ENCODE measurements at places on chromosomes 1 and 21.

DNA sequence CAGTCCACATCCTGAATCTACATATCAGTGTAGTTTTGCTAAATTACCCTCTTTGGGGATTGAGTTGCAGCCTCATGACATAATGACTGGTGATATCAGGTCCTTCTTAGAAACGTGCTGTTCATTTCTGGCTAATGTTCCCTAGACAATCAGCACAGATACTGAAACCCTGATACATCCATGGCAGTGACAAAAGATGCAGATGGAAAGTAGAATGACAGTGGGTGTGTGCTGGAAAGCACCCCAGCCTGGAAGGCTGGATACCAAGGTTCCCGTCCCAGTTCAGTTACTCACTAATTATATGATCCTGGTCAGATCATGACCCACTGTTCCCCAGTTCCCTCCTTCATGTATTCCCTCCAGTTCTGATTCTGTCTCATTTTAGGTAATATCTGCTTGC is 198.2 kb upstream of the FGGY start:
- no peak for DNase-seq

GRCh38 chr1:156747742-156748669 is 3.5 kb downstream of the HDGF start:
- DNase-seq, result no peak

GRCh38 chr1:59215766-59216291 is 81.1 kb upstream of the FGGY start:
- no peak for DNase-seq

- no peak for DNase-seq
Measured at GRCh38 chr1:228488125-228488817, 1.1 kb downstream of the RNF187 start.

DNA sequence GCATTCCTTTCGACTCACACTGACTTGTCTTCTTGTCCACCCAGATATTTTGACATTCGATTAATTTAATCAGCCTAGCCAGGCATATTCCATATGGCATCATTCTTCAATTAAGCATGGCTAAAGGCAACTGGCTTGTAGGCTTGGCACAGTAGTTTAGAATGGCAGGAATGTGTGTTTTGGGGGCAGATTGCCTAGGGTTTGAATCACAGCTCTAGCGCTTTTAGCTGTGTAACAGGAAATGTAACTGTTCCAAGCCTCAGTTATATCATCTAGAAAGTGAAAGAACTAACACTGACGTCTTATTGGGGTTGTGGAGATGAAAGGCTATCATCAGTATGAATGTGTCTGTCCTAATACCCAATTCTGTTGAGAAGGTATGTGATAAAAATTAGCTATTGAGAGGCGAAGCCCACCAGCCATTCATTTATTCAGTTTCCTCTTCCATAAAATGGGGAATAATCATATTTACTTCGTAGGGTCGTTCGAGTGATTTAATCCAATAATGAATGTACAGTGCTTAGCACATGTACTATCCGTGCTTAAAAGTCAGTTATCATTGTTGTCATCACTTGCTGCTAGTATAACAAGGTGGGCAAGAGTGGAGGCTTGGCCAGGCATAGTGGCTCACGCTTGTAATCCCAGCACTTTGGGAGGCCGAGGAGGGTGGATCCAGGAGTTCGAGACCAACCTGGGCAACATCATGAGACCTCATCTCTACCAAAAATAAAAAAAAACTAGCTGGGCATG is 41.6 kb upstream of the GRHL3 start:
- no peak for DNase-seq

DNA sequence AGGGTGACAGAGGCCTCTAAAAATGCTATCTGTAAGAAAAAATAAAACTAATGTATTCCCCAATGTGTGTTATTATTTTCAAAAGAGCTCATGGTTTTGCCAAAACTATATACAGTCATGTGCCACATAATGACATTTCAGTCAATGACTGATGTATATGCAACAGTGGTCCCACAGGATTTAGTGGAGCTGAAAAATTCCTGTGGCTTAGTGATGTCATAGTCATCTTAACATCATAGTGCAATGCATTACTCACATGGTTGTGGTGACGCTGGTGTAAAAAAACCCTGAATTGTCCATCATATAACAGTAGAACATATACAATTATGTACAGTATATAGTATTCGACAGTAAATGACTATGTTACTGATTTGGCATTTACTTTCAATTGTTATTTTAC is 172.4 kb downstream of the CACNA1E start:
- DNase-seq, result no peak

DNA sequence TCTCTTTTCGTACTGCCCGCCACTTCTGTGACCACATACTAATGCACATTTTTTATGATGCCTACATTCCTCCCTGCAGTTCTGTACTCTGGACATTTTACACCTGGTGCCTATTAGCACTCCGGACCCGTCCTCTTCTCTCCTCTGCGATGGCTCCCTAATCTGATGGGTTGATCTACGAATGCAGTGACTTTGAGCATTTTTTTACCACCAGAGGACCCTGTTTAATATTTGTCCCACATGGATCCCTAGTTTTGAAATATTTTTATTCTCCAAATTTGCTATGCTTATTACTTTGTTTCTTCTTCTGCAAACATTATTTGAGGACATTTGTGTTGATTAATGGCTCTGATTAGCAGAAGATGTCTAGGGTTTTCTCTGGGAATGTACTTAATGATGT is 5.2 kb downstream of the PPFIA4 start:
- DNase-seq, result no peak

- DNase-seq, result no peak
Measured at GRCh38 chr1:108877348-108878159, 769 bp downstream of the GPSM2 start.

- DNase-seq, result no peak
Measured at GRCh38 chr21:17668479-17669140, 55.9 kb upstream of the BTG3 start.

DNA sequence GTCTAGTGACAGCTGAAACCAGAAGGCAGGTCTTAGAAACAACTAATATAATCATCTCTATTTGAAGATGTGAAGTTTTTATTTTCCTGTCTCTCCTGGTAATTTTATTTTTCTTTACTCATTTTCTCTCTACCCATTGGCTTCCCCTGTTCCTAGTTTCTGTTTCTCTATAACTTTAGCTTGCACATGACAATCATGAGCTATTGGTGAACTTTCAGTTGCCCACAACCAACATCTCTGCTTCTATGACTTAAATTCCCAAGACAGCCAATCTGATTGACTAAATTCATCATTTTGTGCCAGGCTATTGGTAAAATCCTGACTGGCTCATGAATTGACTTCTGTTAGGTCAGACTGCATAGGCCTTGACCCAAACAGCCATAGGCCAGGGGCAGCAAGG is 13.7 kb upstream of the ACADM start:
- no peak for DNase-seq

DNA sequence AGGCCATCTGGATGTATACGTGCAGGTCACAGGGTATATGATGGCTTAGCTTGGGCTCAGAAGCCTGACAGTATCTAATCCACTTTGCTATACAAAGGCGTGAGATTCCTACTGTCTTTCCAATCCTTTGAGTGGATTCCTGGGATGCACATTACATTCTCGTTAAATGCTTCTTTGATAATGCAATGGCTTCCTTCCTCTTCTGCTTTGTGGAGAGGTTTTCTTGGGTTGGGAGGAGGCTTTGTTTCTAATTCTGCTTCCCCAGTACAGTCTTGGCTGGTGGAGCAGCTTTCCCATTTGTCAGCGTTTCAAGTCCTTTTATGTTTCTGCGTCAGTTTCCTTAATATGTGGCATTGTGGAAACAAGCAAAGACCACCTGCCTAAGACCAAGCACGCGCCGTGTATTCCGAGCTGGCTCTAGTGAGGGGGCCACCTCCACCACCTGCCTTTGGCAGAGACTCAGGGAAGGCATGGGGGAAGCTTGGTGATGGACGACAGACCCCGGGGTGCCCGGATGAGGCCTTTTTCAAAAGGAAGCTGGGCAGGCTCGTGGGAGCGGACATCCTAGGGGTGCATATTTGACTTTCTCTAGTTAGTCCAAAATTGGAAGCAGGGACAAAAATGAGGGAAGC is 72.7 kb downstream of the WDR4 start:
- DNase-seq, result no peak

DNA sequence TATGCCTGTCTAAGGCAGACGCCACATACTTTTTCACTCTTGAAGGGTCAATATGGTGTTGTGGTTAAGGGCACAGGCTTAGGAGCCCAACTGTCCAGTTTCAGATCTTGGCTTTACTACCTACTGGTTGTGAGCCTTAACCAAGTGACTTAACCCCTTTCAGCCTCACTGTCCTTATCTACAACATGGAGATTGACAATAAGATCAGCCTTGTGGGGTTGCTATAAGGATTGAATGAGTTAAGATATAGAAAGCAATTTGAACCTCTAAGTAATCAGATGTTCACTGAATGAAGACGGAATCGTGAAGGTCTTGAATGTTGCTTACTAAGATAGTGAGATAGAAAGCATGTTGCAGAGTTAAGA is 121.3 kb upstream of the JUN start:
- DNase-seq, result no peak

DNA sequence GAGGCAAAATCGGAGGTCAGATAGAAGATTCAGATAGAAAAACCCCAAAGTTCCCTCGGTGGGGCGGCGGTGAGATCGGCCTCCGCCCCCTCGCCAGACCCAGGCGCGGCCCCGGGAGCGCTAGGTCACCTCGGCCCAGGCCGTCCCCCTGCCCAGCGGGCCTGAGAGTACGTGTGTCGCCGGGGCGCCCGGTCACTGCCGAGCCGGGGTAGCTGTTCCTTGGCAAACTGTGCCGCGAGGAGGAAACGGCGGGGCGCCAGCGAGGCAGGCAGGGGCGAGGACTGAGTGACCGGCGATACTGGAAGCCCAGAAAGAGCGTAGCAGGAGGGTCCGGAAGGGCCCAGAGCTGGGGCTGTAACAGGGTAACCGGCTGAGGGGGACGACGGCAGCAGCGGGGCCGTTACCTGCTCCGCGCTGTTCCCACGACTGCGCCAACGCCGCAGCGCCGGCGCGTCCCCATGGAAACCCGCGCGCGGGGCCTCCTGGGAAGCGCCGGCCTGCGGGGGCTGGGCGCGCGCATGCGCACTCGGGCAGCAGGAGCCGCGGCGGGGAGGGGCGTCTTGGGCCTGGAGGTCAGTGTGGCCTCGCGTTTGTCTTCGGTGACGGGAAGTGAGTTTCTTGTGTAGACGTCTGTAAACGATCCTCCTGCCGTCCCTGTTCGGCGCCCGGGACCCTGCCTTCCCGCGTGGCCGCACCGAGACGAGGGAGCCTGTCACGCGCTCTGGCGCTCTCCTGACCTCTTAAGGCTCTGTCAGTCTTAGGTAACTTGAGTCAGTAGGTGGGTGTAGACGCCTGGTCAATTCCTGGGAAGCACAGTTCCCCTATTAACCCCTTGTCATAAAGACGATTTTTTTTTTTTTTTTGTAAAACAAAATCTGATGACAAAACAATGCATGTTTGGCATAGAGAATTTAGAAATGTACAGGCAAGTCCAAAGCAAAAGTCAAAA is at the start of gene LCA5L:
Gene LCA5L, minus strand, starts transcription at position 458 of the 949 bp plus-strand sequence. CDS start 17,285 bp downstream, outside the sequence.
- DNase-seq, result peak; percentile 93

DNA sequence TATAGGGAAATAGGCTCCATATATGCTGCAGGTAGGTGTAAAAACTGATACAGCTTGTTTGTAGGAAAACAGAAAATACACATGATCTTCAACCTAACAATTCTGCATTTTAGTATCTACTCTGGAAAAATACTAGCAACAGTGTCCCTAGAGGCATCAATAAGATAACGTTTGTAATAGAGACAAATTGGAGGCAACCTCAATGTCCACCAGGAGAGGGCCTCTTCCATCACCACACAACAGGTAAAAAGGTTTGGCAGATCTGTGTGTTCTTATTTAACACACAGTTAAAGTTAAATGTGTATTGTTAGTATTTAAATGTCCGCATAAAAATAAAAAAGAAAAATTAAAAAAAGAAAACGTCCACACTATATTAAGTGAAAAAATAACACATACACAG is 5.4 kb downstream of the EIF2D start:
- DNase-seq, result no peak

DNA sequence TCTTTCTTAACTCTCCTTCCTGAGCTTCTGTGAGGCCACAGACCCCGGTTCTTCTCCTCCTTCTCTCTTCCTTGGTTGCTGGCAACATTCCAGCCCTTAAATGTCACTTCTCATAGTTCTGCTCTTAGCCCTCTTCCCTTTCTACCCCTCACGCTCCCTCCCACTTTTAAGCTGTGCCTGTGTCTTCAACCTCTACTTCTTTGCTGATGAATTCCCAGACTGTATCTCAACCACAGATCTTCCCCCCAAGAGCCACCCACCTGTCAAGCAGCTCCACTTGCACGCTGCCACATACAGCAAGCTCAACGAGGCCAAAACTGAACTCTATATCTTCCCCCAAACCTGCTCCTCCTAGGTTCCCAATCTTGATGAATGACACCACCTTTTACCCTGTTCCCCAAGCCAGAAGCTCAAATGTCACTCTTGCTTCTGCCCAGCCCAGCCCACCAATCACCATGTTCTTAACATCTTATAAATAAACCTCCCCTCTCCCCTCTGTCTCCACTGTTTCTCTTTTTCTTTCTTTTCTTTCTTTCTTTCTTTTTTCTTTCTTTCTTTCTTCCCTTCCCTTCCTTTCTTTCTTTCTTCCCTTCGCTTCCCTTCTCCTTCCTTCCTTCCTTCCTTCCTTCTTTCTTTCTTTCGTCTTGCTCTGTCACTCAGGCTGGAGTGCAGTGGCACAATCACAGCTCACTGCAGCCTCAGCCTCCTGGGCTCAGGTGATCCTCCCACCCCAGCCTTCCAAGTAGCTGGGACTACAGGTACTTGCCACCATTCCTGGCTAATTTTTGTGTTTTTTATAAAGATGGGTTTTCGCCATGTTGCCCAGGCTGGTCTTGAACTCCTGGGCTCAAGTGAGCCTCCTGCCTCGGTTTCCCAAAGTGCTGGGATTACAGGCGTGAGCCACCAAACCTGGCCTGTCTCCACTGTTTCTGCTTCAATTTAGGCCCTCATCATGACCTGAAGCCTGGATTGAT is 19.8 kb upstream of the PTP4A2 start:
- DNase-seq, result no peak

GRCh38 chr1:246794048-246794827 is 70.0 kb downstream of the SCCPDH start:
- DNase-seq, result peak; percentile 58

DNA sequence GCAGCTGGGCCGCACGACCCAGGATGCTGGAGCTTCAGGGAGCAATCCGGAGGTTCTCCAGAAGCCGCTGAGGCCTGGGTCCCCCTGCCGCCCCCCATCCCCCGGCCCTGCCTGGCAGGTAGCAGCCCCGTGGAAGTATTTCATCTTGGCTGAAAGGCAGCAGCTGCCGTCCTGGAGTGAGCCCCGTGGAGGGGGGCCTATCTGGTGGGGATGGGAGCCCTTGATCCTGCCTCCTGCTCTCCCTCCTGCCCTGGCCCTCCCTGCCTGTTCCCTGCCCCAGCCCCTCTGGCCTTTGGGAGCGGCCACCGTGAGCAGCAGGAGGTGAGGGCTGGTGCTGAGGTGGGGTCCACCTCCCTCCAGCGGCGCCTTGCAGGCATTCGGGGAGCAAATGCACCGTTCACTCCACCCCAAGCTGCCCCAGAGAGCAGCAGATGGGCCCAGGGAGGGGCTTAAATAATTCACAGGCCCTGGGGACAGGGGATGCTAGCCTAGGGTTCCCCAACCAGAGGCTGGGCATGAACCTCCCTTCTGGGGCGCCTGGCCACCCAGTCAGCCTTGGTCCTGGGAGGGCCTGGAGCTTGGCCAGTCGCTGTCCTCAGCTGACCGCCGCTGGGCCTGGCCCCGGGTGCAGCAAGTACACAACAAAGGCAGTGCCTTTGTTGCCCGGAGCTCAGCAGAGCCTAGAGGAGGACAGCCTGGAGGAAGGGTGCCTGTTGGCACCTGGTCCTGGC is 23.7 kb upstream of the PLCH2 start:
- DNase-seq, result no peak

GRCh38 chr1:210801501-210801900 is 332.4 kb downstream of the KCNH1 start:
- DNase-seq, result no peak

- no peak for DNase-seq
Measured at GRCh38 chr1:46528297-46528955, 23.0 kb downstream of the KNCN start.

All from tibial artery (tissue), 4 donors.